Hematopoietic multipotent progenitor cell treated with erythropoietin and hydrocortisone succinate and interleukin-3 and kit ligand, for 4 days (in vitro differentiated cells): ENCODE measurements at places on chromosomes 5 and 9.

DNA sequence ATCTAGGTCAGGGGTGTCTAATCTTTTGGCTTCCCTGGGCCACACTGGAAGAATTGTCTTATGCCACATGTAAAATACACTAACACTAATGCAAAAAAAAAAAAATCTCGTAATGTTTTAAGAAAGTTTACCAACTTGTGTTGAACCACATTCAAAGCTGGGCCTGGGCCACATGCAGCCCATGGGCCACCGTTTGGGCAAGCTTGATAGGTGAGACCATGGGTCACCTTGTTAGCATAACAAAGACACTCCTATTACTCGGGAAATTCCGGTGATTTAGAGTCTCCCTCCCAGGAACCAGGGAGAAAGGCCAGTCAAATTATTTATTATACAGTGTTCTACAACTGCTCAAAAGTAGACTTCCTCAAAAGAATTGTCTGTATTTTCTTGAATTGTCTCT lies 12.7 kb downstream of the RECK start:
- no peak for DNase-seq

DNA sequence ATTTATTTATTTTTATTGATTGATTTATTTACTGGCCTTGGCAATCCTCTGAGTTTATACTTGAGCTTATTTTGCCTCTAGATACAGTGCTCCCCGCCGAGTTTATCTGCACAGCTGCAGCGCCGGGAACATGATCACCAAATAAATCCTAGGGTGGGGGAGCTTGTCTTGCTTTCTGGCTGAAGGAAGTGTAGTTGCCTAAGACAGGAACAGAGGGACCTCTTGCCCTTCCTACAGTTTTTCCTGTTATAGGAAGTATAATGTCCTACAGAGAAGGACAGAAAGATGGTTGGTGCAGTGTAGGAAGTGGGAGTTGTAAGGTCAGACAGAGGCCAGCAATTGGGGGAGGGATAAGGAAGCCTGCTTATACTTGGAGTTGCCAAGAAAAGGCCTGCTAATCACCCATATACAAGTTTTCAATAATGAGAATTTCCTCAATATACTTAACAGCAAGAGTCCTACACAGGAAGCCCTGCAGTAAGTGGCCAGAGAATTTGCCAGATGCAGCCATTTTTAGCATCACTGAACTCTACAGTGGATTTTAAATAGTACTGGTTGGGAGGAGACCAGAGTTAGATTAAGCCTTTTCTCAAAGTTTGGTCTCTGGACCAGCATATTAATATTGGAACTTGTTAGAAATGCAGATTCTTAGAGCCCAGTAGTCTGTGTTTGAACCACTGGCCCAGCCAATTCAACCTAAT lies 7.7 kb downstream of the AOPEP start:
- DNase-seq: no peak

DNA sequence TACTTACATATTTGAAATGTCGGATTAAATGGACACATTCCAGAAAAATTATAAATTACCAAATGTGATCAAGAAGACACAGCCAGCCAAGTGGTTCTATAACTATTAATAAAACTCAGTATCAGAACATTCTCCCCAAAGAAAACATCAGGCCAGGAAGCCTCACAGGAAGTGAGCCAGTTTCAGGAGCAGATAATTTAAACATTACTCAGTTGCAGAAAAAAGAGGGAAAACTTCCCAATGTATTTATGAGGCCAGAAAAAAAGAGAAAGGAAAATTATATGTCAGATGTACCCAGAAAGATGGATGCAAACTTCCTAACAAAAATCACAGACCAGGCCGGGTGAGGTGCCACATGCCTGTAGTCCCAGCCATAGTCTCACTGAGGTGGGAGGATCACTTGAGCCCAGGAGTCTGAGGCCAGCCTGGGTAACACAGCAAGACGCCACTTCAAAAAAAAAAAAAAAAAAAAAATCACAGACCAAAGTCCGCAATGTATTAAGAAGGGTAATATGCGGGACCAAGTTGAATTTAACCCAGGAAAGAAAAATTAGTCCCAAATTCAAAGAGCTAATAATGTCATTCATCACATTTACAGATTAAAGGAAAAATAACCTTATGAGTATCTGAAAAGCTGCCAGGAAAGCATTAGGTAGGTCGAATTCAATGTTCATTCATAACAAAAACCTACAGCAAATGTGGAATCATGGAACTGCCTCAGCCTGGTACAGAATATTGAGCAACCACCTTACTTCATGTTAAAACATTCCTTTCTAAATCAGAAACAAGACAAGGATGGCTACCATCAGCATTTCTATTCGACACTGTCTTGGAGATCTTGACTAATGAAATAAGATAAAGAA lies 37.2 kb upstream of the NRARP start:
- DNase-seq: no peak

GRCh38 chr5:175579742-175580432 lies 78.0 kb upstream of the HRH2 start:
- DNase-seq: no peak

GRCh38 chr5:132840313-132840712 lies 9.9 kb upstream of the SHROOM1 start:
- DNase-seq: no peak

- no peak for DNase-seq
These were observed 53.7 kb downstream of the LMX1B start for GRCh38 chr9:126667190-126668055.
